Ascending aorta (tissue), 2 donors: ENCODE measurements at places on chromosomes 4 and X.

- no peak for DNase-seq
Observed at GRCh38 chr4:32631831-32632230, 1911.7 kb downstream of the PCDH7 start.

DNA sequence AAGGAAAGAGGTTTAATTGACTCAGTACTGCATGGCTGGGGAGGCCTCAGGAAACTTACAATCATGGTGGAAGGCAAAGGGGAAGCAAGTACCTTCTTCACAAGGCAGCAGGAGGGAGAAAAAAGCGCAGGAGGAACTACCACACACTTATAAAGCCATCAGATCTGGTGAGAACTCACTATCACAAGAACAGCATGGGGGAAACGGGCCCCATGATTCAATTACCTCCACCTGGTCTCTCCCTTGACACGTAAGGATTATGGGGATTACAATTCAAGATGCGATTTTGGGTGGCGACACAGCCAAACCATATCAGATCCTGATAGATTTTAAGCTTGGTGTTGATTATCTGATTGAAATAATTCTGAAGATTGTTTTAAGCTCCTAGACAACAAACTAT is 218.7 kb downstream of the CBR4 start:
- no peak for DNase-seq

DNA sequence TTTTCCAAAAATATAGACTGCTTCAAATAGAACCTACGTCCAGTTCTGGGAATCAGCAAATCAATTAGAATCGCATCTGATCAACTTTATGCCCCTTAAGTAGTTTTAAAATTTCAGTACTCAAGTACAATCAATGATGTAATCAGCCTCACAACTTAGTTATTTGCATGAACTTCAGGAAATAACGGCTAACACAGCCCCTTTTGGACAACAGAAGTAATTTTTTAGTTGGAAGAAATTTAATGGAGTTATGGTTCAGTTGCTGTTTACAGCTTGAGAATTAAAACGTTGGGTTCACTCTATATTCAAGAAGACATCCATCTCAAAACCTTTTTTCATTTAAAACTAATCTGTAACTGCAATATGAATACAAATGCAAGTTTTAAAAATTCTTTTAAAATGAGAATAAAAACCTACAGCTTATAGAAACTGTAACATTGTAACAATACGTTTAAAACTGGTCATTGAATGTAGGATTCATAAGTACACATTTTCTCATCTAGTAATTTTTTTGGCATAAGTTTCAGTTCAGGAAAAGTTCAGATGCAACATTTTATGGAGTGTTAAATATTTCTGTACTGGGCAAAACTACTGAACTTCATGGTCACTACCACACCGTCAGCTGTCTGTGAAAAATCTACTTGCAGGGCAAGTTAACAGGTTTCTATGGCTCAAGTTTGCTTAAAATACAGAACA is 956 bp downstream of the TAPT1 start:
- no peak for DNase-seq

- DNase-seq = no peak
Observed at GRCh38 chr4:138188406-138189084, 53.6 kb downstream of the SLC7A11 start.

DNA sequence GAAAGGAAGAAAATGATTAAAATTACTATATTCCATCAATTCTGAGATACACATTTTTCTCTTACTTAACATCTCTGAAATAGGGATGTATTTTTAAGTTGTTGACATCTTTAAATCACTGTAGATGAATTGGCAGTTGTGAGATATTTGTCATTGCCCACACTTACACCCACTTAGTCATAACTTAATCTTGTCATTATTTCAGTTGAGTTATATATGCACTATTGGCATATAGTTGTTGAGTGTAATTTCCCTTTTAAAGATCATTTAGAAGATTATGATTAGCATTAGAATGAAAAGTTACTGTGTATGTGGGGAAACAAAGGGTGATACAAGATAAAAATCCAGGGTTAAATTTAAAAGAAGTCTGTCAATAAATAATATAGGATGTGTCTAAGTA is 2.2 kb downstream of the AIMP1 start:
- DNase-seq = no peak

DNA sequence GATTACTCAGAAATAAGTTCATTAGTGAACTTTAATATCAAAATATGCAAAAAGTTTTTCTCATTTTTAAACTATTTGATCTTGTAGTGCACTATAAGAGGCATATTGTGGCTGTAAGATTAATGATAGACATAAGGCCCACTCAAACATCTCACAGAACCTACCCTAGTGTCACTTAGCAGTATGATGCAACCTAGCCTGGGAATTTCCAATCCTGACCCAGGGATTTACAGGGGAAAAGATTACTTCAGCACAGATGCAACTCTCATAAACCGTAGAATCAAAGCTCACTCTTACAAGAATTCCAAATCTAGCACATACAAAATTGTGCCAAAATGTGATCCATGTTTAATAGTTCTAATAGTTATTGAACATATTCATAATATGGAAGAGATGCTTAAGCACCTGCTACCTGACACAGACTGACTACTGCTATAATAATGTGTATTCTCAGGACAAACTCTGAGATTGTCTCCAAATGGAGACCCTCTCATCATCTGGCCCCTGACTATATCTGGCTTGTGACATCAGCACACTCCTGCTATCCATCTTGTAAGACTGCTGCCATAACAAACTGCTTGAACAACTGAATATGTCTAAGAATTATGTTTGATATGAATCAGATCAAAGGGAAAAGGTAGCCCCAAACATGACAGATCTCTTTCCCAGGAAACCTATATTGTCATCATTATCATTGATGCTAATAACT is 271.9 kb downstream of the PABPC4L start:
- DNase-seq = no peak

GRCh38 chr4:153060196-153060595 is 124.1 kb downstream of the FHDC1 start:
- no peak for DNase-seq

DNA sequence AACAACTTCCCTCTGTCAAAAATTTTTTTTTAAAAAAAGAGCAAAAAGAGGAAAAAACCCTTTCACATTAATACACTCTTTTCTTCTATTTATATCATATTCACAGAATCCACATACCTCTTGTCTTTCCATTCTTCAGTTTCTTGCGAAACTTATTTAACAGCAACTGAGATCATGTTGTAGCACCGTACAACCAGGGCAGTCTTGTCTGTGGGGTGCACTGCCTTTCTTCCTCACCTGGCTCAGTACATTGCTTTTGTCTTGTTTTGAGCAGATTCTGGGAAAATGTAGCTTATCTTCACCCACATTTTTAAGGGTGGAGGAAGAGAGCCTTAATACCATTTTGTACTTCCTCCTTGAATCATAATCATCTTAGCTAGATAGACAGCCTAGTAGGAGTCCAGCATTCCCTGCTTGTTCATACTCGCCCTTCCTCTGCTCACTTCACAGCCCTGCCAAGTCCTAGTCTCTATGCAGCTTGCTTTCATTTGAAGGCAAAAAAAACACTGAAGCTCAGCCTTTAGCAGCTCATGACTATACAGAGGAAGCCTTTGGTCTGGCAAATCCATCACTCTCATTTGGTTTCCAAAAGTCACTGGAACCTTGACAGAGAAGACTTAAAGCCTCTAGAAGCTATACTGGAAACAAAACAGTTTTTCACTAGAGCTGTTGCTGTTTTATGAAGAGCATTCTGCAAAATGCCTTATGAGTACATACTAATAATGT is 140.6 kb upstream of the BANK1 start:
- no peak for DNase-seq

GRCh38 chr4:8058031-8058479 is 100.6 kb downstream of the ABLIM2 start:
- no peak for DNase-seq

GRCh38 chr4:118783887-118784286 is 52.0 kb downstream of the SEC24D start:
- DNase-seq = no peak

DNA sequence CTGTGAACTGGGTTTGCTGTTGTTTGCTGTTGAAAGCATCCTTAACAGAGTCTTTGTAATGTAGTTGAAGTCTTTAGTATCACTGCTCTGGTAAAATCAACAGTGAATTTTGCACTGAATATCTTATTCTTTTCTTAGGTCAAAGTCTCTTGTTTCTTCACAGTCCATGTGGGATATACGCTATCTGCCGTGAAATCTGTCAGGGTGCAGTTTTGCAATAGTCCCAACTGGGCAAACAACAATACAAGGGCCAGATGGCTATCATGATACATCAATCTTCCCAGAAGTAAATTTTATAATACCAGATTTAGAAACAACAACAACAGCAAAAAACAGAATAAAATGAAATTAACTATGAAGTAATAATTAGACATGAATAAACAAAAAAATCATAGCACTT is 123.5 kb downstream of the PPARGC1A start:
- DNase-seq = no peak
